ENCODE measurements at places on chromosomes 12 and 14.

DNA sequence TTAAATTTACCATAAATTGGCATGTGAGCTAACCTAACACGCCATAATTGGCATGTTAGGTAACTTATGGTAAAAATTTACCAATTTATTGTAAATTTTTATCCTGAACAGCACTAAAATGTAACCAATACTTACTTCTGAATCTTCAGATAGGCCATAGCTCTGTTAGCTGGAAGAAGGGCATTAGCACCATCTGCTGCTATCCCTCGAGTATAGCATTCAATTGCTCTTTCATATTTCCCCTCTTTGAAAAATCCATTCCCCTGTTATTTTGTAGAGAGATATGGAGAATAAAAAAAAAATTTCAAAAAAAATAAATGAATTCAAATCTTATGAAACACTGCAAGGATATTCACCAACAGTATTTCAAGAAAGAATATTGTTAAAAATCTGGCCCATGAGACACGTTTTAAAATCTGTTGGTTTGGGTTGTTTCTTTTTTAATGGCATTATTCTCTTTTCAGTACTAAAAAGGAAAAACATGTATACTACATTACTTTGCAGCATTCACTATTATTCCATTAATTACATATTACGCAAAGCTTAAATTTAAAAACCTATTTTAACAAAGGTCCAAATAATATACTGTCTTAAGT, 19.1 kb downstream of the RPAP3 start:
- peak; percentile 76 for DNase-seq

DNA sequence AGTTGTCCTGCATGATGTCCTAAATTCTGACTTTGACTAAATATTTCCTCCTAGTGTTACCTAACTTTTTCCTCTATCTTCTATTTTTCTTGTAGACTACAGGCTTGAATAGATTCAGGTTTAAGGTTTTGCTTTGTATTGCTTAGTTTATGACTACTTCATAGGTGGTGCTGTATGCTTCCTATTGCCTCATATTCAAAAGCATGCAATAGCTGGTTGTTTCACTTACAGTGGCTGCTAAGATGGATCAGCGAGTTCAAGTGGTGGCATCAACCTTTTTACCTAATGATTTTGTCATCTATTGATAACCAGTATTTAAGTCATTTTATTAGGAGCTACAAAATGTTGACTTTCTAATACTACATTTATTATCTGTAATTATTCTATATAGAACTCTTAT, 36.3 kb upstream of the BICD1 start:
- DNase-seq, result no peak

GRCh38 chr12:94699801-94700200, 49.4 kb upstream of the TMCC3 start:
- peak; percentile 43 for DNase-seq

- DNase-seq, result no peak
Measured at GRCh38 chr12:53122961-53123468, 19.7 kb downstream of the SOAT2 start.

DNA sequence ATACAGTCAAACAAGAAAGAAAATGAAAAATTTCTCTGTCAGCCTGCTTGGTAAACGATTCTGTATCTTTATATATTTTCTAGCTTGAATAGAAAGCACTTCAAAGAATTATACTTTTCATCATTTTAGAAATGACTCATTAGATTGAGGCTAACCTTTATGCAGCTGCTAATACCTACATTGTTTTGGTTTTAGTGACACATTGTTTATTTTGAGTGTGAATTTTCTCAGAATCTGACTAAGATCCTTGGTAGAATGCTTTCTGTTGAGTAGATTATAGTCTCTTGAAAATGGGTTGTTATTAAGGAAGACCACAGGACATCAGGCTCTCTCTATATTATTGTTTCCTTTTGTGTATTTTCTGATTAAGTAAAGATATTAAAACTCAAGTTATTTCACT, at the start of gene PMCH:
Gene PMCH, minus strand, starts transcription at position 45 of the 400 bp plus-strand sequence. CDS start 63 bp downstream, outside the sequence.
- no peak for DNase-seq

- DNase-seq, result no peak
Measured at GRCh38 chr14:72565149-72565559, 328.7 kb downstream of the DPF3 start.

DNA sequence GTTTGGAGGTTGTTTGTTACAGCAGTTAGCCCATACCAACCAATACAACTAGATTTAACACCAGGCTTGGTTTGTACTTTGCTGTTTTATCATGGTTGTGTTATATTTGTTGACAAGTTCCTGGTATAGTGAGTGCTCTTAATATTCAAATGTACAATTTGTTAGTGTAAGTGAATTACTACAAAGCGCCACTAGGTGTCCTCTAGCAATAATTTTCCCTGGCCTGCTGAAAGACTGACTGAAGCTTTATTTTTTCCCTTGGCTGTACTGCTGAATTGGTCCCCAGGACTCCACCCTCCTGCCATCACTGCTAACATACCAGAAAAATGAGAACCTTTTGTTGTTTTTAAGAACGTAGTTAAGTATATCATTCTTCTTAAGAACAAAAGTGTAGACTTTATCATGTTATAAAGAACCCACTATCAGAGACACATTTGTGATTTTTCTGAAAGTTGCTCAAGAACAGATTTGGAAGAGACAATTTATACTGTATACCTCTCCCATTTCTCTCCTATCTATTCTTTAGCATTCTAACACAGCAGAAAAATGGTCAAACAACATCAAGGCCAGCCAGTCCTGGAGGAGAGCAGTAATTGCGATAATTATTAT, 75.3 kb upstream of the FAR2 start:
- DNase-seq, result peak; percentile 87

DNA sequence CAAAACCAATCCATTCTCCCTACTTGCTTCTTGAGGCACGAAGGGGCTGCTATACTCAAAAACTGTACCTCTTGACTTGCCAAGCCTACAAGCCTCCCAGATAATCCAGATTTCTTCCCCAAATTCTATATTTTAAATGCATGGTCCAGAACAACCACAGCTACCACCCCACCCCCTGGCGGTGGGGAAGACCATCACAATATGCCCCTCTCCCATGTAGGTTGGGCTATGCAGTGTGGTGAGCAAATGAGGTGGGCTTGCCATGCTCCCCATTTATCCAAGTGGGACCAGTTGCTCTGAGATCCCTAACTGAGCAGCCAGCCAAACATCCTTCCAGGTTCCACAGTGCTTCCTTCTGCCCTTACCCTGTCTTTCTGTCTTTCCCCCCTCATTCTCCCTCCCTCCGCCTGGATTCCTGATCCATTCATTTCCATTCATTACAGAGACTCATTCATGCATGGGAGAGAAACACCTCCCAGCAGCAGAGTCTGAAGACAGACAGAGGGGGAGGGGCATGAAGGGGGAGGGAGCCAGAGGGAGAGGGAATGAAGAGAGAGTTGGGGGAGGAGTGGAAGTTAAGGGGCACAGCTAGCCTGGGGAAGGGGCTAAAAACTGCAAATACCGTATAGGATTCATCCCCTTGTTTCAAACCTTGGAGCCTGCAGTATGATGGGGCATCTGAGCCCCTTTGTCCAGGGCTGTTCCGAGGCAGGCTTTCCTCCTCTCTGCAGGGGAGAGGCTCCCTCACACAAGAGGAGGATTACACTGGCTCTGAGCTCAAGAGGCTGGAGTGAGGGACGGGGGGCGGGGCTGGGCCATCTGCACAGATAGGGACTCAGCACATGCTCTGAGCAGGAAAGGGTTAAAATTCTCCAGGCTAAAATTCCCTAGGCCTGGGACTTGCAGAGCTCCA, 4.4 kb downstream of the ZNF219 start:
- DNase-seq, result no peak

- DNase-seq, result no peak
Measured at GRCh38 chr12:66931091-66931490, 252.2 kb upstream of the GRIP1 start.

DNA sequence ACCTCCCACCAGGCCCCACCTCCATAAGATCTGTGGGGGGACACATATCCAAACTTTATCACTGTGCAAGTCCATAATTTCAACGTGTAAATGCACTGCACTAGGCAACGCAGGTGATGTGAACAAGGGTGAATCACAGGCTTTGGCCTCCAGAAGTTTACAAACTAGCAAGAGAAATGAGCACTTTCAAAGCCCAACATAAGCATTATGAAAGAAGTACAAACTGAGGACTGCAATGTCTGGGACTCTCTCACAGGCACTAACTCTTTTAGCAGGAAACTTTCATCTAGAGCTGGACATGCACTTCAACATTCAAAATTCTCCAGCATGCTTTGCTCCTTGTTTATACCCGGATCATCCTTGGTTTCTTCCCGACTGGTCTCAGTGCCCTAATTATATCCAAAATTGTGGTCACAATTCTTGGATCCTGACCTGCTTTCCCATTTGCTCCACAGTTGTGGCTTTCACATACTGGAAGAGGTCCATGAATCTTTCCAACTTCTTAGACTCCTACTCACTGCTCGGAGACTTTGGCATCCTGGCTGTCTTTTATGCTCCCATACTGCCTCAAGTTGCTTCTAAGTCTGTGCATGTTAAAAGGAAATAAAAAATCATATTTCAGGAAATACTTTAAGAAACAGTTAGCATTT, 44.9 kb upstream of the STRAP start:
- DNase-seq, result no peak

- no peak for DNase-seq
Measured at GRCh38 chr12:132172619-132173018, 28.4 kb downstream of the NOC4L start.

DNA sequence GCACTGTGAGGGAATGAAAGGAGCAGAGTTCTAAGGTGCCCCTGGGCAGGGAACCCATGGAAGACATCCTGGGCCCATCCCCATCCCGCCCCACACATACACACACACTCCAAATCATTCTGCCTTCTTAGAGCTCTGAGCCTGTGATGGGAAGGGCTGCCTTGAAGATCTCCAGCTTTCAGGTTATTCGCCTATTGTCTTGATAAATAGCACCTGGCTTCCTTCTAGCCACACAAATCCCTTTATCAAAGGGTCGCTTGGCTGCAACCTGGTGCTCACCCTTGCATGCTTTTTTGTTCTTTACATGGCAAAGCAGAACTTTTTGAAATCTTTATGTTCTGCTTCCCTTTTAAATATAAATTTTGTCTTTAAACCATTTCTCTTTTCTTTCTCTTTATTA, 112.2 kb upstream of the TMTC1 start:
- no peak for DNase-seq

DNA sequence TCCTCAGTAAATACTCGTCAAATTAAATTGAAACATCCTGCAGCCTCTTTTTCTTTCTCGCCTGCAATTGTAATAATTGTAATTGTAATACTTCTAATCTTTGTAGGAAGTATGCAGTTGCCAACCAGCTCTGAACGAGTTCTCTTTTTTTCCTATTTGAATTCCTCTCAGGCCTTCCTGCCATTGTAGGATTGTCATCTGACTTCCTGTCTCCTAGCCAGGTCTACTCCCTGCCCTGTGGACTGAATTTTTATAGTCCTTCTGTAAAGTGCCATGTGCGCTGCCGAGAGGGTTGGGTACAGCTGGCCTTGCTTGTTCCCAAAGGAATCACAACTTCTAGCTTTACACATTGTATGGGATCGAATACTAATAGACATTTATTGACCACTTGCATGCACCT, 183.3 kb downstream of the SSPN start:
- DNase-seq, result no peak

DNA sequence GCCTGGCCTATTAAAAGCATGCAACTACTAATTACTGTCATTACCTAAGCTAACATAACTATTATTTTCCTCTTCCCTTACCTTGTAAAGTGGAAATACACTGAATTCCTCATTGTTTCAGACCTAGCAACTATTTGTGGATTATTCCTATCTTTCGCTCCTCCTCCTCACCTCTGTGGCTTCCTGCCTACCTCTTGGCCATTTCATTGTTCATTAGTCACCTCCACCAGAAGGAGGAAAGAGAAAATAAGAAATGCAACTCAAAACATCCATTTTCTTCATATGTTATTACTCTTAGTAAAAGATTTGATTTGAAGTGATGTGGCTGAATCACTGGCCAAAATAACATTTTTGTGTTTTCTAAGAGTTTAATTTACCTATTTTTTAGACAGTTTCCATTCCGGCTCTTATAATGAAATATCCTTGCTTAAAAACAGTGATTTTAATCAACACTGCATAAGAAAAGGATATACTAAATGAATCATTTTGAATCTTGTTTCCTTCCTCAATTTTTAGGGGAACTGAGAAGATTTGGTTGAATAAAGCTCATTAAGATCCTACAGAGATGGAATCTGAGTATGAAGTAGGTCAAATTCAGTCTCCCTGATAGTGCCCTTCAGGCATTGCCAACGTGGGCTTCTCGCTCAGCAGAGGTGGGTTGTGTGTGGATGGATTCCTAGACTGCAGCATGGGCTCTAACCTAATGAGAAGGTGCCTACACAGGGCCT, 27.6 kb upstream of the ARHGAP5 start:
- no peak for DNase-seq

GRCh38 chr12:45170456-45171042, 45.3 kb upstream of the ANO6 start:
- peak; percentile 69 for DNase-seq

- no peak for DNase-seq
Measured at GRCh38 chr14:29724991-29725390, 202.7 kb downstream of the PRKD1 start.

DNA sequence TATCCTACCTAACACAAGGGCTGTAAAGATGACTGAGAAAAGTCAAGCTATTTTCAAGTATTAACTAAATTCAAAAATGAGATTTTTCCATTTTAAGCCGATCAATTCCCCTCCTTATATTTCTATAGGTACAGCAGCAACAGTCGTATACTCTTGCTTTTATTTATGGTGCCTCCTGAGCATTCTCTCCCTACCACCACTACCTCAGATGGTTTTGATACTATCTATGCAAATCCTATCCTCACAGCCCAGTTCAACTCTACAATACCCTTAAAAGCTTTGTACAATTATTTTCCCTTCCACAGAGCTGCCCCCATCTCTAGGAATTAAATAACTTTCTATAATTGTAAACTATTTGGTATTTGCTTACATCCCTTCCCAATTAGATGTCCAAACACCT, 52.1 kb downstream of the GALC start:
- no peak for DNase-seq

DNA sequence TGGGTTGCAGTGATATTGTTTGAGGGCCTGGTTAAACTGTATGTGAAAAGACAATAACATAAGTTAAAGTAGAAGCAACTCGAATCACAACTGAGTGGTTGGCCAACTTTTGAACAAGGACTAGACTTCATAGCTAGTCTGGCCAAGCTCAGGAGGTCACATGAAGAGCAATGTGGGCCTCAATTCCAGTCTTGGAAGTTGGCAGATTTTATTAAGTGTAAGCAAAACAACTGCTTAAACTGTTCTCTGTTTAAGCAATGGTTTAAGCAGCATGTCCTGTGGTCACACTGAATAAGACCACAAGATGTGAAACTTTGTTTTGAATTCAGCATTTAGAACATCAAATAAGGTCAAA, 100.4 kb downstream of the TMTC3 start:
- DNase-seq, result no peak

DNA sequence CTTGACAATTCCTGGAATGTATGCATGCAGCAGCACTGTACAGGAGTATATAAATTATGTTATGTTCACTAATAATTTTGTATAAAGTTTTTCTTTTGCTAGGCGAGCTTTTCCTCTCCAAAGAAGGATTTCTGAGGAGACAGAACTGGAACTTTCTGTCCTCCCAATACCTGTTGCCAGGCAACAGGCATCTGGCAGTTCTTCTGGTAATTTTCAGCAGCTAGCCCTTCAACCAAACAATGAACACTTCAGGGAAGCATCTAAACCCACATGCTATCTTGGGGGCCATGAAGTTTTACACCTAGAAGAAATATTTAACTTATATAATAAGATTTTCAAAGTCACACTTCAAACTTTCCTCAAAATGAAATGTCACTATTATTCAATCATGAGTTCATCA, 162.9 kb upstream of the SYT10 start:
- DNase-seq, result no peak

Data from common myeloid progenitor, CD34-positive (primary cell).